Smooth muscle cell of the pulmonary artery (primary cell): ENCODE measurements at places on chromosomes 6 and 20. TPM values are rescaled to one million over a fixed set of nuclear protein-coding genes. Genes with fewer than 3 reads are reported as not detected.

MMP24 gene
- total RNA-seq: 0.98 and 2.0 TPM in 2 replicates

CENPW gene
- 1.6 and 4.2 TPM in 2 replicates for total RNA-seq

COX4I2 gene
- 0.13 TPM in 1 of 2 replicates, not detected in the other for total RNA-seq

PPP1R3G gene
- 3.0 TPM in 2 replicates for total RNA-seq

CEBPB gene
- total RNA-seq: 54.6 and 59.6 TPM in 2 replicates

DAAM2 gene
- total RNA-seq: 22.5 and 96.0 TPM in 2 replicates

KIF6 gene
- 0.26 and 0.33 TPM in 2 replicates for total RNA-seq

HMGCLL1 gene
- 0.07 TPM in 1 of 2 replicates, not detected in the other for total RNA-seq

FAM83C gene
- total RNA-seq: not detected in 2 replicates

PTK7 gene
- 36.5 and 85.2 TPM in 2 replicates for total RNA-seq

HSPA12B gene
- total RNA-seq: 0.03 TPM in 1 of 2 replicates, not detected in the other

LIN28B gene
- total RNA-seq: not detected in 2 replicates

F13A1 gene
- total RNA-seq: not detected in 2 replicates

JAG1 gene
- total RNA-seq: 136 and 184 TPM in 2 replicates

LAMA5 gene
- total RNA-seq: 243 and 256 TPM in 2 replicates

CEP162 gene
- 2.7 and 6.6 TPM in 2 replicates for total RNA-seq

CALHM4 gene
- total RNA-seq: 0.20 TPM in 1 of 2 replicates, not detected in the other

PAK5 gene
- 0.03 TPM in 1 of 2 replicates, not detected in the other for total RNA-seq

HCK gene
- total RNA-seq: not detected in 2 replicates

SAMD3 gene
- 9.3 and 9.7 TPM in 2 replicates for total RNA-seq

HECA gene
- 13.4 and 26.5 TPM in 2 replicates for total RNA-seq

TRIM31 gene
- total RNA-seq: not detected in 2 replicates

SIRPG gene
- total RNA-seq: not detected in 2 replicates

HAO1 gene
- total RNA-seq: not detected in 2 replicates

DEFB132 gene
- not detected in 2 replicates for total RNA-seq

RNF39 gene
- total RNA-seq: 0.07 TPM in 1 of 2 replicates, not detected in the other

DCBLD1 gene
- 39.2 and 54.2 TPM in 2 replicates for total RNA-seq

GPLD1 gene
- 0.33 and 0.46 TPM in 2 replicates for total RNA-seq

PAQR8 gene
- total RNA-seq: 4.4 and 7.7 TPM in 2 replicates

PDE10A gene
- total RNA-seq: 8.5 and 16.0 TPM in 2 replicates

GPX5 gene
- total RNA-seq: not detected in 2 replicates
